ENCODE measurements at places on chromosomes 6 and 20. TPM values are rescaled to one million over a fixed set of nuclear protein-coding genes. Genes with fewer than 3 reads are reported as not detected.

Gene KHDC1L
- total RNA-seq = 0.56 TPM

Gene KIF6
- total RNA-seq = 1.3 TPM

Gene CDH4
- total RNA-seq = 1.6 TPM

Gene TRIM31
- not detected for total RNA-seq

Gene OR2H1
- total RNA-seq = not detected
